ENCODE measurements at places on chromosomes 5 and 9.

DNA sequence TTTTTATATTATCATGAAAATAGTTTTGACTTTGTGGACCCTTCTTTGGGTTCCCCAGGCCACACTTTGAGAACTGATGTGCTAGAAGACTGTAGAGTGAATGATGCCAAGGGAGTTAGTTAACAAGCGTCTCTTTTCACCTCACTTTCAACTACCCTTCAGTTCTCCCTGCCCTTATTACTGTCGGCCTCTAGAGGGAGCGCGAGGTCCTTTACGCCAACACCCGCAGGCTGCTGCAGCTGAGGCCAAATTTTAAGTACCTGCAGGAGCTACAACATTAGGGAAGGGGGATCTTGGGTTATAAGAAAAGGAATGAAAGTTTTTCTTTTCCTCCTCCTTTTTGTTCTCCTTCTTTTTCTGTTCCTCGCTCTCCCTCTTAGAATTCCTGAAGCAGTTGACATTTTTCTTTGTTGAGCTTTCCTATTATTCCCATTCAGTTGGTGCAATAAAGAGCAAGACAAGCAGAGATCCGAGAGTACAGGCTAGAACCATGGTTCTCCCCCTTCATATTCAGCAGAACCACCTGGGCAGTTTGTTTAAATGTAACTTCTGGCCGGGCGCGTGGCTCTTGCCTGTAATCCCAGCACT lies 84.0 kb downstream of the ZFAND5 start:
- DNase-seq, result peak; percentile 59

- no peak for DNase-seq
Observed at GRCh38 chr9:115442054-115442453, 324.1 kb upstream of the TNC start.

GRCh38 chr9:18451406-18451805 lies 22.5 kb upstream of the ADAMTSL1 start:
- DNase-seq, result no peak

GRCh38 chr9:120402741-120403542 lies 177.0 kb downstream of the CDK5RAP2 start:
- no peak for DNase-seq

DNA sequence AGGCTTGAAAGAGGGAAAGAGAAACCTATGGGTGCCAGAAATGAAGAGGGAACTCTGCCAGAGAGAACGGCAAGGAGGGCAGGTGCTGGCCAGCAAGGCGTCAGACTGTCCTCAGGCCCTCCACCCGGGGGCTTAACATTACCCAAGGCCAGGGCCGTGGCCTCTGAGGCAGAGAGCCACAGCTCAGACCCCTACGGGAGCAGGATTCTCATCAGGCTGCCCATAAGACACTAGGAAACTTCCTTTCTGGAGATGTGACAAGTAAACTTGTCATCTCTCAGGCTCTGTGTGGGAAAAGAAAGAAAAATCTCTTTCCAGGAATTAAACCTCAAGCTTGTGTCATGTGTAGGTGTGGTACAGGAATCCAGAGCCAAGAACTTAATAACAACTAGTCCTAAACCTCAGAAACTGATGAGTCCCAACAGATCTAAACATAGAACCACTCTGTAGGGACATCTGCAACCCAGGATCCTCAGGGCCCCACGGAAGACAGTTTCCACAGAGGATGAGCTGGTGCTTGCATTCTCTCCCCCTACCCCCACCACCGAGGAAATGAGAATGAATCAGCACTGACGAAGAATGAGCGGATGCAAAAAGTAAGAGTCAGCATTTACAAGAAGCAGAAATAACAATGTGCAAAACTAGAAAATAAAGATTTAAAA lies 74.3 kb downstream of the DCP2 start:
- DNase-seq, result no peak

DNA sequence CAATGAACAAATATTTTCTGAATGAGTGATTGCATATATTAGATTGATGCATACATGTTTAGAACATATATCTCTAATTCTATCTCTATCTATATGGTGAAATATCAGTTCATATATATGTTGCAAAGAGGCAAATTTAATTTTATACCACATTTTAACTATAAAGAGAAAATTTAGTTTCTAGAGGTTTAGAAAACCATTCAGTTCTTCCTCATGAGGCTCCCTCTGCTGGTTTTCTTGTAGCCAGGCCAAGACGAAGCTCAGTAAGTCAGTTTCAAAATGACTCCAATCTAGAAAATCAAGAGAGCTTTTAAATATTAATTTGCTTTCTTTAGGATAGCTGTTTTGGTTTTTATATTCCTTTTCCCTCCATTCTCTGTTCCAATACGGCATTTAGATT lies 312.1 kb downstream of the TMEM232 start:
- DNase-seq, result no peak

DNA sequence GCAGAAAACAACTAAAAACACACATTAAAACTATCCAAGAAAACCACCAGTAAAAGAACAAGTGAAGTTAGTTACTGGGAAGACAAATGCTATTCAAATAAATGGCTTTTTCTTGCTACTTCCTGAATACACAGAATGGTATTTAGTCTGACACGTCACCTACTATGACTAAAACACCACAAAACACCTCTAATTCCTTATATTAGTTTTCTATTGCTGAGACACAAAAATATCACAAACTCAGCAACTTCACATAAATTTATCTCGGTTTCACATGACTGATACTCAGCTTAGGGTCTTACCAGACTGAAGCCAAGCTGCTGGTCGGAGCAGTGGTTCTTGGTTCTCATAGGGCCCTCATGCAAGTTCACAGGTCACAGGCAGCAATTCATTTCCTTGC lies 5.4 kb downstream of the DMAC1 start:
- no peak for DNase-seq

DNA sequence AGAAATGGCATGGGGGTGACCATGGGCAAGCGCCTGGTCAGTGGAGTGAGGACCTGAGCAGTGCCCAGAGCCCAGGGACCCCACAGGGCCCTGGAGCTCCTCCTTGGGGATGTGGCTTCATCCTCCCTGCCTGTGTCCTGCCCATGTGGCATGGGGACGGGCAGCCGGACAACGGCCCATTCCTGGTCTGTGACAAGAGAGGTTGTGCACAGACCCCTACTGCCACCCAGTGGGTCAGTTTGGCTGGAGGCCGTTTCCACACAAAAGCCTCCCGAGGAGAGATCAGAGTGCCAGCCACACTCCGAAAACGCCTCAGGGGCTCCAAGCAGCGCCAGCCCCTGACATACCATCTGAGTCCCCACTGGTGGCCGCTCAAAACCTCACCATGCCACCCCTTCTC lies 19.8 kb downstream of the SLC6A18 start:
- no peak for DNase-seq
